SIG-M5 (cell line): ENCODE measurements at places on chromosomes 5 and 9.

DNA sequence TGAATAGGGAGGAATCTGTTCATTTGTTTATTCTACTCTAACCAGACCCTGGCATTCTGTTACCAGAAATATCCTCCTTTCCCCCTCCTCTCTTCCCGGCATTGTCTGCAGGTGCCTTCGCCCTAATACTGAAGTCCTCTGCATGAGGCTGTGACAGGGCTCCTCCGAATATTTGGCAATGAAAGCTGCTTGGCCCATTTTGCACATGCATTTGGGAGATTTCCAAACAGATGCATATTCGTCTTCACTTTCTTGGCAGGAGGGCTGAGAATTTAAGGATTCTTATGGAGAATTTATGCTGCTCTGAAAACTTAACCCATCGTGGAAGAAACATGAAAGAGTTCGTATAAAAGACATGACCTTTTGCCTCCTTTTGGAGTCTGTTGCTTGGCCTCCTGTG, 484.0 kb downstream of the ZNF608 start:
- DNase-seq = no peak

DNA sequence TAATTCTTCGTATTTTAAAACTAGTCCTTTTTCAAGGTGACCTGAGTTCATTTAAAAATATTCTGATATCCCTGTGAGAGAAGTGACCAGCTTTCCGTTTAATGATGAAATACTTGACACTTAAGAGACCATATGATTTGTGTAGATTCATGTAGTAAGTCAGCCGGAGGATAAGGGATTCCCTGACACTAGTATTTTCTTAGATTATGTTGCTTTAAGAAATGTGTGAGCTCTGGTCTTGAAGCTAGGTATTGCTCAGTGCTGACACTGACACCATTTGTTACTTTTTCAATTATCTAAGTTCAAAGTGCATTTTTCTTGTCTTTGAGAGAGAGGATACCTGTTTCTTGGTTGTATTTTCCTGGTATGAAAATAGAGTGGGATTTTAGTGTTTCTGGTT, 4.2 kb downstream of the NIPBL start:
- DNase-seq = no peak

- DNase-seq = no peak
These were observed 96.5 kb downstream of the GADD45G start for GRCh38 chr9:89701221-89701798.

DNA sequence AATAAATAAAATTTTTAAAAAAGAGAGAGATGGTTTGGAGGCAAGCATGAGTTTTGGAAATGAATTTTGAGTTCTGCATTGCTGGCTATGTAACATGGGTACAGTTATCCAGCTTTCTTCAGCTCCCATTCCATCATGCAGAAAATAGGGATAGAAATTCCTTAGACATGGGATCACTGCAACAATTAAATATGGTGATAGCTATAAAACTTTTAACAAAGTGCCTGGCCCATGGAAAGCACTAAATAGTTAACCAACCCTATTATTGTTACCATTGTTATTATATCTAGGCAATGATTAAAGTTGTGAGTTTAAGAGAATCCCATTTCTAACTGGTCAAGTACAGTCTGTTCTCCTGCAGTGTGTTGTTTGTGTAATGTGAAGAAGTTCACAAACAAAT, 115.4 kb upstream of the GAS1 start:
- DNase-seq = no peak

- DNase-seq = no peak
These were observed 472.7 kb upstream of the CDH9 start for GRCh38 chr5:27511061-27511460.

DNA sequence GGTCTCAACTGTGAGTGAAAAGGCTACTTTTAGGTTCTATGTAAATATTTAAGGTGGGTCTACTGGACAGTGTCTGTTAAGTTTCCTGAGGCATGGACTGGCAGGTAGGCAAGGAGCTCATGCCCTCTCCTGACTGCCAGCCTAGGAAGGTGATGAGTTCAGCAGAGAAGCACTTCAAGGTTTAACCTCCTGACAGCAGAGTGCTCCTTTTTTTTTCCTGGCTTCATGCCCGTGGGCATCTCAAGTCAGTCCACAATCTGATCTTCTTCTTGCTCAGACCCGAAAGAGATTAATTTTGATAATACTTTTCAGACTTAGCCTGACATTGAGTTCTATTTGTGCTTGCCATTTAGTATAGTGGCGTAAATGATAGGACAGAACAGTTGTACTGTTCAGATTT, 241.9 kb upstream of the NREP start:
- no peak for DNase-seq

DNA sequence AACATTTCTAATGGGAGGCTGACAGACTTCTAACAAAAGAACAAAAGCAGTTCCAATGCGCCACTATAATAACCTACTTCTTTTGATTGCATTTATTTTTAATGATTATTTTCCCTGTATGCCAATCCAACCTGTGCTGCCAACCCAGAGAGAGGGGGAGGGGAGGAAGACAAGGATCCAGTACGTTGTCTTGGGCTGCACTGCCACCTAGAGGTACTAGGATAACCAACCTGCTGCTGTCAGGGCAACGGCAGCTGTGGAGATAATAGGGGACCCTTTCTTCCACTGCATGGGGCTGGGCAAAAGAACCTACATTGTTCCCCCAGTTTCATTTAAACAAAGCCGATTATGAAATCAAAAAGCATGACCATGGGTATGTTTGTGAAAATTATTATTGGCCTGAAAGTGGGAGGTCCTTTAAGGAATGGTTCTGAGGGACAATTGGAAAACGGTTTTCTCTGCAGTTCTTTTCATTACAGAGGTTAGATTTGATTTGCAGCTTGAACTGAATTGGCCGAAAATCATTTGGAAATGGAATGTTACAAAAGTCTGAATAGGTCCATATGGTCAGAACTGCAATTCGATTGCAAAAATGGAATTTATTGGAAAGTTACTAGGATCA, 101.3 kb downstream of the RASEF start:
- DNase-seq = no peak

- no peak for DNase-seq
These were observed 7.5 kb downstream of the RASGRF2 start for GRCh38 chr5:80967500-80968181.

DNA sequence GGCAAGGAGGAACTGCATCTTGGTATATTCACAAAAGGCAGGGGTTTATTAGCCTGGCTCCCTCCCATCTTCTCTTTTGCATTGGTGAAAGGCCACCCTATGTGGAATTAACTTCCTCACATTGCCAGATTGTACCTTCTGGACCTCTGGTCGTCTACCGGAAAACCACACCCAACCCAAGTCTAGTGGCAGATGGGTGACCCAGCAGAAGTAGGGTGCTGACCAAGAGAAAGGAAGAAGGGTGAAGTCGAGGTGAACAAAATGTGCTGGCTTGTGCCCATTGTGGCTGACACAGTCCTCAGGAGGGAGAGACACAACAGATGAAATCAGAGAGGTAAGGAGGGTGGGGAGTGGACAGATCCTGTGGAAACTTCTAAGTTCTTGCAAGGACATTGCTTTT, 39.8 kb upstream of the DAP start:
- no peak for DNase-seq

DNA sequence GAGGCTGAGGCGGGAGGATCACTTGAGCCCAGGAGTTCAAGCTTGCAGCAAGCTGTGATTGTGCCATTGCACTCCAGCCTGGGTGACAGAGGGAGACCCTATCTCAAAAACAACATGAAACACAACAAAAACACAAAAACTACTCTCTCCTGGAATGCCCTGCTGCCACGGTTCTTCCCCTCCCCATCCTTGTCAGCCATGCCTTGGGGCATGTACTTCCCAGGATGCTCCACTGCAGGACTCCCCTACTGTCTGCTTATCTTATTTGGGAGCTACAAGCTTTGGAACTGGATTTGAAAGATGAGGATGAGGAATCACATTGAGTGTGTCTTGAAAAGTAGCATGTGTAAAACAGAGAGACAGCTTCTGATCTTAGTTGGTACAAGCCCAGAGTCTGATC, 40.1 kb upstream of the KIAA1958 start:
- no peak for DNase-seq

DNA sequence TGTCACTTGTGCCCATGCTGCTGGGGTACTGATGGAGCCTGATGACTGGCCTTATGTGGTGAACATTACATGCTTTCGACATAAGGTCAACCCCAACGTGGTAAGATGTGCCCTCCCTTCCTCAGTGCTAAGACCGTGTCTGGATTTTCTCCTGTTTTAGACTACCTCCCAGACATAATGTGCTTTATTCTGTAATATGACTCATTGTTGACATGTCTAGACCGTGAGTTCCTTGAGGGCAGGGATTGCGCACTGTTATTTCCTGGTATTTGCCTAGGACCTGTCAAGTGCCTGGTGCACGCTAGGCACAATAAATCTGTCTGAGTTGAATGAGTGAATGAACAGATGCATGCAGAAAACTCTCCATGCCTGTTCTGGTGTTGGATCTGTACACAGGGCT, 346.0 kb downstream of the KDM4C start:
- DNase-seq = no peak

- no peak for DNase-seq
These were observed 186.1 kb downstream of the SMC2 start for GRCh38 chr9:104280178-104280560.

DNA sequence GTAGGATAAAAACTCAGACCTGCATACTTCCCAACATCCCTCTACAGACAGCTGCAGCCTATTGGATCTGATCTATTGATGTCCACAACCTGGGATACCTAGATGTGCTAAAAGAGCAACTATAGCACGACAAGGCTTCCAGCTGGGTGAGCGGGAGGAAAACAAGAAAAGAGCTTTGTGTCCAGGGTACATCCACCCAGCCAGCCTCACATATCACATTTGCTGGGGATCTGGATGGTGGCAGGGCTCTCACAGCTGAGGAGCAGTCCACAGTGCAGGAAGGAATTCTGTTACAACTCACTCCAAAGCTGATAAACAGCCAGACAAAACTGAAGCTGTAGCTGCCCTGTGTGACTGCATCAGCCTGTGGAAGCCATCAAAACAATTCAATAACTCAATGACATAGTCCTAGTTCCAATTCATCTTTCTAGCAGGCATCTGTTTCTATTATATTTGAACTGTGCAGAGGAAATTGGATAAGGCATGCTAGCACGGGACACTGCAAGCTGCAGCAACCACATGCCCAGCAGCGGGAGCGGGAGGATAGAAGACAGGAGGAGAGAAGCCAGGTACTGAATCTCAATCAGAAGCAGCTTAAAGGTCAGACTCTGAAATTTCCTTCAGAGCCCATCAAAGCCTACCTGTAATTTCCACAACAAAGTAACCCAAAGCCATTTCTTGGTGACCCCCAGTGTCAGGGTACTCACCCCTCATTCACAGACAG, 45.0 kb downstream of the MED10 start:
- DNase-seq = no peak

- no peak for DNase-seq
These were observed 1709.0 kb upstream of the WWC1 start for GRCh38 chr5:166582416-166582815.

DNA sequence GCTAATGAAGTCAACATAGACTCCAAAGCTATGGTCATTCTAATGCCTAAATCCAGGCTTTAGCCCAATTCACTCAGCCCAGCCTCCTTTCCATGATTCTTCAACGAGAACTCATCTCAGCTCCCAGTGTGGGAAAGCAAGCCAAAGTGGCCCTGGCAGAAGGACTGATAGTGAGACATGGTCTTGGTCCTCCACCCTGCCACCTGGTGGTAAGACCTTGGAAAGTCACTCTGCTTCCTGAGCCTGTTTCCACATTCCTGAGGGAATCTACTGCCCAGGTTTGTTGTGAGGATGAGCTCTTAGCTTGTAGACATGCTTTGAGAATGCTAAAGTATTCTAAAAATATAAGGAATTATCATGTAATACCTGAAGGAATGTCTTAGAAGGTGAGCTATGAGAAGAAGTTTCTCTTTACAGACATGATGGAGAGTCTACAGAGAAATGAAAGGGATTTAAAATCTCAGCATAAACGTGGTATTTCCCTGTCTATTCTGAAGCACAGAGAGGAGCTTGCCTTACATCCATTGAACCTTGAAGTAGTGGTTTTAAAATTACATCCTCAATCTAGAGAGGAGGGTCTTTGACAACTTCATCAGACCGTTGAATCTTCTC, 173.5 kb downstream of the TRIM32 start:
- no peak for DNase-seq

DNA sequence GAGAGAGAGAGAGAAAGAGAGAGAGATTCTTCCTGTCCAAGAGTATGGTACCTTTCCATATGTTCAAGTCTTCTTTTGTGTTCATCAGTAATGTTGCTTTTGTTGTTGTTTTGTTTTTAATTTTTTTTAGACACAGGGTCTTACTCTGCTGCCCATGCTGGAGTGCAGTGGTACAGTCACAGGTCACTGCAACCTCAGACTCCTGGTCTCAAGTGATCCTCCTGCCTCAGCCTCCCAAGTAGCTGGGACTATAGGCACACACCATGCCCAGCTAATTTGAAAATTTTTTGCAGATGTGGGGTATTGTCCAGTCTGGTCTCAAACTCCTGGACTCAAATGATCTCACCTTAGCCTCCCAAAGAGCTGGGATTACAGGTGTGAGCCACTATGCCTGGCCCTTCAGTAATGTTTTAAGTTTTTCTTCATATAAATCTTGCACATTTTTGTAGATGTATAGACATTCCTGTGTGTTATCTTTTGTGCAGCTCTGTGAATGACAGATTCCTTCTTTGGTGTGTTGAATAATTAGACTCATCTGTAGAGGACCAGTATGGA, 36.3 kb downstream of the ZNF483 start:
- DNase-seq = no peak

DNA sequence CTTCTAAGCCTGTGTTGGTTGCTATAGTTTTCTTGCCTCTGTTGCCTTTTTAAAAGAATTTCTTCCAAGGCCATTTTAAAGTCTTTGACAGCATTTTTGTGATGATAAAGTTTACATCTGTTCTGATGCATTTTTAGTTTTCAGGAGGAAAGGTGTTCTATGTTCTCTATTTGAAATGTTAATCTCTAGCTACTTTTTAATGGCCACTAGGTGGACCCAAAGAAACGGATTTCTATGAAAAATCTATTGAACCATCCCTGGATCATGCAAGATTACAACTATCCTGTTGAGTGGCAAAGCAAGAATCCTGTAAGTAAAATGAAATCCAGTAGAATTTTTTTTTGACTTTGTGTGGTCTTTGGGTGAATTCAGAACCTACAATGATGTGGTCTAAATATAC, 60.2 kb downstream of the MELK start:
- DNase-seq = no peak

- DNase-seq = no peak
These were observed 414.1 kb downstream of the ARHGEF28 start for GRCh38 chr5:74040065-74040551.

DNA sequence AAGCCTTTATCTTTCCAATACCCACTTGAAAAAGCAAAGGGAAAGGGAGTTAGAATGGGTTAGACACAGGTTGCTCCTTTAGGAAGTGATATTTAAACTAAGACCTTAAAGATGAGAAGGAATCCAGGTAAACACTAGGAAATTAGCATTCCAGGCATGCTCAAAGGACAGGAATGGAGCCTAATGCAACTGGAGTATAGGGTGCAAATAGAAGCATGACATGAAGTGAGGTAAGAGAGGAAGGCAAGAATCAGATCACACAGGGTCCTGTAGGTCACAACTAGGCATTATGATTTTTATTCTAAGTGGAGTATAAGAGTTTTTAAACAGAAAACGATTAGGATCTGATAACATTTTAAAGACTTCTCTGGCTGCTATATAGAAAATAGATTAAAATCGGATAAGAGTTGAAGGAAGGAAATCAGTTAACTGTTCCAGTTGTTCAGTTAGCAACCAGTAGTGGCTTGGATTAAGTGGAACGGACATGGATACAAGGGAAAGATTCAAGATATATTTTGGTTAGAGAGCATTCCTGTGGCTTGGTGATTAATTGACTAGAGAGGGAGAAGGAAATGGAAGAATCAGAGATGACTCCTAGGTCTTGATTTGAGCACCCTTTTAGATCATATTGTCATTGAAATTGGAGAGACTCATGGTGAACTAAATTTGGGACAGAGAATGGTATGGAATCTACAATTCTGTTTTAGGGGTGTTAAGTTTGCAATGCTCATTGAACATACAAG, 95.9 kb downstream of the FBXO4 start:
- no peak for DNase-seq
